CD4-positive, alpha-beta T cell treated with Interleukin-4 for 4 hours (primary cell): ENCODE measurements at places on chromosomes 7 and 10.
A peak's percentile ranks its signal among the peaks of the same experiment; 100 is the strongest.

DNA sequence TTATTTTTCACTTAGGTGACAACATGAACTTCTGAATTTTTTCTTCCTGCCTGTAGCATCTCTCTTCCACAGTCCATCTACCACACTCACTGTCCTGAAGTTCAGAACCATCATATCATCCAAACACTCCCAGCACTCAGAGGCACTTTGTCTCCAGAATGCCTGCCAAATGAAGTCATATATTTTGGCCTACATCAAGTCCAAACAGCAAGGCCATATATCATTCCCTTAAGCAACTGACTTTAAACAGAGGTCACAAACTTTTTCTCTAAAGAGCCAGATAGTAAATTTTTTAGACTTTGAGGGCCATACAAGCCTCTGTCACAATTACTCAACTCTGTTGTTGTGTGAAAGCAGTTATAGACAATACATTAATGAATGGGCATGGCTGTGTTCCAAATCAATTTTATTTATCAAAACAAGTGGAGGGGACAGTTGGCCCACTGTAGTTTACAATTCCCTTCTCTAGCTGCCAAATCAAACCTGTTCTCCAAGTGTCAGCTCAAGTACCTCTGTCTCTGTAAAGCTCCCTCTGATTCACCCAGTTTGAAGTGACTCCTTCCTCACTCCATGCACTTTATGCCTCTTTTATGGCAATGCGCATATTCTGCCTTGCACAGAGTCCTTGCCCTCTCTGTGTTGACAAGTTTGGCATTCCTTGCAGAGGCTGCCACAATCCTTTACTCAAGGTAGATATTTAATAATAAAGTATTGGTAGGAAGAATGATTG is 305.7 kb downstream of the FZD1 start:
- DNase-seq = no peak

DNA sequence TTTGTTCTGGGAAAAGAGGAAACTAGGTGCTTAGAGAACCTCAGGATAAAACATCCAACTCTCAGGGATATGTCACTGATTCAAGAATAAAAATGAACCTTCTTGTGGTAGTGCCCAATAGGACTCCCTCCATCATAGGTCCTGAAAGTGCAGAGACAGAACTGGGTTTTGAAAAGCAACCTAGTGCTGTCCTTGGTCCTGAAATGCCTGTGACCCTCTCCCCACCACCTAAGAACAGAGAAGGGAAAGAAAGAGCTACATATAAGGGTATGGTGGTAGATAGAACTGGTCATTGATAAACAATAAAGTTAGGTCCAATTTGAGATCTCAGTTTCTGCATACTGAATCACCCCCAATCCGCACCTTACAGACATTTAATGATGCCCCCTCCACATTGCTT is 953.3 kb downstream of the XPNPEP1 start:
- DNase-seq = no peak

DNA sequence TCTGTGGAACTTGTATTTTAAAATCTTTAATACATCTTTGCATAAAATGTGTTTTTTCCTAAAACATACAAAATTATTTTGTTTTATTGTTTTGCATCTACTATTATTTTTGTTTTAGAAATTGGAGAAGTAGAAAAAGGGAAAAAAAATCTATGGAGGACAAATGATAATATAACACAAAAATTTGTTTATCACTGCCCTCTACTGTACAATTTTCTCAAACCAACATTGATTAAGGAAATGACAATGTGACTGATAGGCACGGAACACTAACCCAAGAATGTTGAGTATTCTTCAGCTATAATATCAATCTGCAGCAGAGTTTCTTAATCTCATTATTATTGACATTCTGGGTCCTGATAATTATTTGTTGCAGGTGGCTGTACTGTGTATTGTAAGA is 9.5 kb upstream of the ING3 start:
- peak; percentile 9 for DNase-seq

DNA sequence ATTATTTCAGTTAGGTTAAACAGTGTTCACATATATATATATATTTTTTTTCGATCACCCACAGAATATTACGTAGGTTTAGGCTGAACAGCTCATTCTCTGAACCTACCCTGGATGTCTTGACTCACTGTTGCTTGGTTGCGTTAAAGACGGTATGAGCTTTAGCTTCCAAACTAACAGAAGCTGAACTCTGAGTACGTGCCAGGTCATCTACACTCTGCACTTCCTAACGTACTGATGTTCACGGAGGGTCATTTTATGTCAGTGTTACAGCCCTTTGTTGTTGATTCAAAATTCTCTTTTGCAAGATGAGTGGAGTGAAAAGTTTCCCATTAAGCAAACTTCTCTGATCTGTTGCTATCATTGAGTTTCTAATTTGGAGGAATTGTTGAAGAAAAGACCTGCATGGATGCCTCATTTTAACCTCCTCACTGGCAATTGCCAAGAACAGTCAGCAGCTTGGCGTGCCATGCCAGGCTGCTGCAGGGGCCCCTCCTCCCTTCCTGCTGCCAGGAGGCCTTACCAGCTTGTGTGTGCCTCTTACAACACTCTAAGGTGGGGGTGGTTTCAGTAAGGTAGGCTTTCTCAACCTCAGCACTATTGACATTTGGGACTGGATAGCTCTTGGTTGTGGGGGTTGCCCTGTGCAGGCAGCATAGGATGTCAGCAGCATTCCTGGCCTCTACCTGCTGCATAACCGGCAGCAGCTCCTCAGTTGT is 44.3 kb downstream of the INSYN2A start:
- no peak for DNase-seq

- no peak for DNase-seq
These were observed 130.5 kb downstream of the KLF6 start for GRCh38 chr10:3654496-3654895.

GRCh38 chr7:80725181-80725611 is 86.8 kb downstream of the CD36 start:
- no peak for DNase-seq

DNA sequence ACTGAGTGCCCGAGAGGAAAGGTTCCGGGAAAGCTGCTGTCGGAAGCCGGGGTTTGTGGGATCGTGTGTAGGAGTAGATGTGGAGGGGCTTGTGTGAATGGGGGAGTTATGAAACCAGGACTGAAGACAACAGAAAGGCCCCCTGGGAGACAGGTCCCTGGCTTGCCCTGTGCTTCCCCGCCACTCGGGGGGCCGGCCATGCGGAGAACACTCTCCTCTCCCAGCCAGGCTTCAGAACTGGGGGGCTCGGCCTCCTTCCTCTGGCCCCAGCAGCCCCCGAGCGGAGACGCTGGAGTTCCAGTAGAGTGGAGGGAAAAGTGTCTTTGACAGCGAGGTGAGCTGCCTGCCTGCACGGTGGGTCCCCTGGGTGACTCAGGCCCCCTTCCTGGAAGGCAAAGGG is 185.0 kb downstream of the MGMT start:
- DNase-seq = no peak

- no peak for DNase-seq
These were observed 82.4 kb upstream of the TRIL start for GRCh38 chr7:29040579-29040925.

DNA sequence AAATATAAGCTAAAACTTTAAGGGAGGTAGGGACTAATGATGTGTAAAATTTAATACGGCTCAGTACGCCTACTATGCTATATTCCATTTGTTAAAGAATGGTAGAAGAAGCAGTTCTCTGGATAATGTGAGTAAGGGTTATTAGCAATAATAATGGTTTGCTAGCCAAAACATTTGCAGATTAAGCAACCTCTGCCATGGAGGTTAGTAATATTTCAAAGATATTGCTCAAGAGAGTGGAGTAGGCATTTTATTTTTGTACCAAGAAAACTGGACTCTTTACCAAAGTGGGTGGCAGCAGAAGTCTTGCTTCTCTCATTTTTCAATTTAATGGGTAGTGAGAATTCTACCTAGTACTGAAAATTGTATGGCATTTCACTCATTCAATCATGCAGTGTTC is 158.9 kb upstream of the TMEM106B start:
- DNase-seq = no peak

DNA sequence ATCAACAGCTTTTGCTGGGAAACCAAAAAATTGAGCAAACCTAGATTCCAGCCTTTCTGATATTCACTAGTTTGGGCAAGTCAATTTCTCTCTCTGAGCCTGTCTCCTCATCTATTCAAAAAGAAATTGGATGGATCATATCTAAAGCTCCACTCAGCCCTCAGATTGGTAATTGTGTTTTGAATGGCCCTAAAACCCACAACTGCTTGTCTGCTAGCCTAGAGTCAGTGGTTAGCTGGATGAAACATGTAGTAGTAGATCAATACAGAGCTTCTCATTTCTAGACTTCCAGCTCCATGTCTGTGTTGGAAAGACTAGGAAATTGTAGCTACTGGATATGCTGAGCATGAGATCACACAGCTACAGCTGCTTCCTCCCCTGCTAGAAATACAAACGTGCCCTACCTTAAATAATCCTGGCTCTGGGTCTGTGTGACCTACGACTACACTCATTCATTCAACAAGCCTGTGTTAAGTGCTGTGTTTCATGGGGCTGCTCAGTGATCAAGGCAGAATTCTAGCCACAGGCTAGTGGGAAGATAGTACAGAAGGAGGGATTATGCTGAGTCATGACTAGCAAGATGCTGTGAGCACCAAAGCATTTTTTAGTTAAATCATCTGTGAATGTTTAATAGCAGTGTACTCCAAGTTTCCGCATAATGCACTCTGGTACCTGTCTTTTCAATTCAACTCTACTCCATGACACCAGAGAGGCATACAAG is 15.7 kb downstream of the DNTT start:
- DNase-seq = no peak

DNA sequence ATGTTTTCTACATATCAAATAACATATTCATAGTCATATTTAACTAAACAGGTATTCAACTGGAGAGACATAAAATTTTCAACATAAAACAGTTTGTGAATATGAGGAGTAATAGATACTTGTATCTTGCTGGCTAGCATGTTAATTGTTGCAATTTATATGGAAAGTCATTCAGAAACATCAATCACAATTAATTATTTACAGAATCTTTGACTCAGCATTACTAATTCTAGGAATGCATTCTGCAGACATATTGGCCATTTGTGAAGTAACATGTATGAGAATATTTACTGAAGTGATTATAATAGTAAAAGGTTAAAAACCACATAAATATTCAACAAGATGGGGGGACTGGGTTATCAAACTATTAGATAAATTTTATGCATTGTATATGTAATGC is 203.7 kb downstream of the TSPAN12 start:
- DNase-seq = no peak

GRCh38 chr7:135510592-135511183 is 786 bp upstream of the CNOT4 start:
- no peak for DNase-seq

DNA sequence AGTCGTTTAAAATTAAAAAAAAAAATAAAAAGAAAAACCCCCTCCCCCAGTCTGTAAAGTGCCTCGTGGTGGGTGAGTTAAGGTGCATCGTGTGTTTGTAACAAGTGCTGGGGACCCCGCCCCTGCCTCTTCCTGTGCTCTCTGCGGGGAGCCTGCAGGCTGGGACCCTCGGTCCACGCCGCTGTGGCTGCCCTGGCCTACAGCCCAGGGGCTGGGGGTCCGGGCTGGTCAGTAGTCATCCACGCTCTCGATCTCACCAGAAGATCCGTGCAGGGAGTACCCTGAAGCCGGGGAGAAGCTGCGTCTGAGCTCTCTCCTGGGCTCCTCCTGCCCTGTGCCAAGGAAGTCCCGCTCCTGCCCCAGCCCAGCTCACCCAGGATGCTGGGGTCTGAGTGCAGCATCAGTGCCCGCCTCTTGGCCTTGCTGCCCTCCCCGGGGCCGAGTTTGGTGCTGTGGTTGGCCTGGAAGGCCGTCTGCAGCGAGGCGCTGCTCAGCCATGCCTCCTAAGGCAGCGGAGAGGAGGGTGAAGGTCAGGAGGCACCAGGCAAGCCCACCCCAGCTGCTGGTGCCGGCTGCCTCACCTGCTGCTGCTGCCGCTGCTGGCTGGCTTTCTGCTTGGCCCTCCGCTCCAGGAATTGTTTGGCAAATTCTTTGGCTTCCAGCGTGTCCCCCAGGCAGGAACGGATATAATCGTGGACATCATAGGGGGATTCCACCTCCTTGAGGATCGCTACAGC is 8.1 kb downstream of the GNB2 start:
- DNase-seq = no peak

GRCh38 chr7:105060923-105061322 is 46.9 kb downstream of the KMT2E start:
- no peak for DNase-seq

- DNase-seq = peak; percentile 84
These were observed at the start of gene NUDCD3 for GRCh38 chr7:44490351-44491200. TSS of gene NUDCD3 (minus strand) at chr7:44490658. CDS start at chr7:44490600, 58 bp downstream.

DNA sequence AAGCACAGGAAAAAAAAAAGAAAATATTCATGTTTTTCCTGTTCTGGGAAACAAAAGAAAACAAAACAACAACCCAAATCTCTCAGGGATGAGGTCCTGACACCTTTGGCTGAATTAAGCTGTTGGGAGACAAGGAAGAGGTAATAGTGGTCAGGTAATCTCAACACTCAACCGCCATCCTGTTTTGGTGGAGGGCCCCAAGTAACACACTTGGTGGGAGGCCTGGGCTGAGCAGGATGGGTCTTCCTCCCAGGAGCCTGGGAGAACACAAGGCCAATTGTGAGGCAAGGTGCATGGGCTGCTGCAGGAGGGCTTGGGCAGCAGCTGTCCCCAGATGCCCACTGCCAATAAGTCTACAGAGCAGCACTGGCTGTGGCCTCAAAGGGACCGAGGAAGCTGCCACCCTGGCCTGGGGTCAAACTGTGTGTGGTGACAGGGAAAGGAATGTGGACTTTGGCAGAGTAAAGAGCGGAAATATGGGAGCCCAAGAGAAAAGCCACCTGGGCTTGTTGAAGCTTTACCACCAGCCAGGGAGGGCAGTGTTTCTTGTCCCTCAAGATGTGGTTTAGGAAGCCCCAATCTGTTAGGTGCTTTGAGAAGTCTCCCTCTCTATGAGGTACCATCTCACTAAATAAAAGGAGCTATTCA is 93.5 kb upstream of the SLC25A13 start:
- DNase-seq = no peak

DNA sequence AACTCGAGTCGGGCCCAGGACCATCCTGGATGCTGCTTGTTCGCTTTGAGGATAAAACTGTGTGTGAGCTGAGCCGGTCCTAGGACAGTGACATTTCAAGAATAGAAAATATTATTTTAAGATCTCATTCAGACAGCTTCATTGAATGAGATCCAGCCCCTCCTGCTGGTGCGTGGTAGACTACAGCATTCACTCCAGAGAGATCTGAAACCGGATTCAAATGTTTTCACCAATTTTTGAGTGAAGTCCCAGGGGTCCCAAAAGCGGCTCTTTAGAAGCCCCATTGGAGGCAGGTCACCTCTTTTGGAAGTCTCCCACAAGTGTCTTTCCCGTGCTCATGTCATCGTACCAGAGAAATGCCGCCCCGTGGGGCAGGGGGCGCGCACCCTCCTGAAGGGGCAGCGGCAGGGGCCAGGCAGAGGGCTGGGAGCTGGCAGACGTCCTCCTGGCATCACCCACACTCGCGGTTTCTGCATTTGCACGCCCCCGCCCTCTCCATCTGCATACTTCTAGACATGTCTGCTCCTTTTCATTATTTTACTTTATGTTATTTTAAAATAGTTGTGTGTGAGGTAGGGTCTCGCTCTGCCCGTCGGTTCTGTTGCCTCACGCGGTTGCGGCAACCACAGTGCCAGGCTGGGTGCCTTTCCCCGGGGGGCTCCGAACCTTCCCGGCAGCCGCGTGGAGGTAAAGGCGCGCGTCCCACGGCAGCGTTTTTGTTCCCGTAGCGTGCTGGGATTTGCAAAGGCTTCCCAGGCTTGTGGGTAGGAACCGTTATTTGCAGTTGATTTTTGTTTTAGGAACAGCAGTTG is 52.3 kb upstream of the DPYSL4 start:
- DNase-seq = no peak

- DNase-seq = no peak
These were observed 26.8 kb downstream of the EN2 start for GRCh38 chr7:155484483-155485399.

GRCh38 chr10:12539350-12540164 is 190.2 kb downstream of the CAMK1D start:
- DNase-seq = no peak
